Fibroblast of the aortic adventitia (primary cell): ENCODE measurements at places on chromosomes 5 and 9.

GRCh38 chr9:79575547-79575946, 3.8 kb downstream of the TLE4 start:
- DNase-seq, result no peak

DNA sequence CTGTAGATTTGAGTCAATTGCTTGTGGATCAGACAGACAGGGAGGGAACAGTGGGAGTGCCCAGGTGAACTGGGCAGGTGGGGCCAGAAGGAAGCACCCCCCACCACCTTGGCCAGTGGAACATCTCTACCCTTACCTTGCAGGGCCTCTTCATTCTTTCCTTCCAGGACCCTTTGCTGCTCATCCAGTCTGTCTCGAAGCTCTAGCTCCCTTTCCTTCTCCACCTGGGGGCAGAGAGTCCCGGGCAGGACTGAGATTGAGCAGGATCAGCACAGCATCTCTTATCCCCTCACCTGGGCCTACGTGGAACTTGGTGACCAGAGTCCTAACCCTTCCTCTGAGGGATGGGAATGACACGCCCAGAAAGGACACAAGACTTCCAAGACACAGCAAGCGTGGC, 25.0 kb downstream of the CCDC69 start:
- no peak for DNase-seq

DNA sequence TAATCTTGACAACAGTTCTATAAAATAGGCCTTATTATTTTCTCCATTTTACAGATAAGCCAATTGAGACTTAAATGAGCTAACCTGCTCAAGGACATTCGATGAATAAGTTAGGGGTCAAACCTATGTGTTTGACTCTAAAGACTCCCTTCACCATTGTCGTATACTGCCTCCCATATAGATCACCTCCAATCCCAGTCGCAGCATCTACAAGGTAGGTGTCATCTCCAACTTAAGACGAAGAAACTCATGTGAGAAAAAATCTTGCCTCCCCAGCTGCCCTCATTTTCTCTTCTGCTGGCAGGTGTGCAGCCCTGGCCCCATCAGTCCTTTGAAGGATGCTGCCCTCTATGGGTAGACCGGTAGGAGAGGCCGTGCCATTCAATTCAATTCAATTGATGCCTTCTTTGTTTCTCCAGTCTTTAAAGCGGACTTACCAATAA, 75.2 kb upstream of the SMARCA2 start:
- peak; percentile 8 for DNase-seq

- peak; percentile 20 for DNase-seq
These were observed 308.1 kb upstream of the GRAMD2B start for GRCh38 chr5:126115059-126115629.
